CD4-positive, alpha-beta T cell treated with Interleukin-4 for 1 hour (primary cell): ENCODE measurements at places on chromosomes 16 and 17.
A peak's percentile ranks its signal among the peaks of the same experiment; 100 is the strongest.

- no peak for DNase-seq
Measured at GRCh38 chr16:51072591-51072990, 78.5 kb downstream of the SALL1 start.

DNA sequence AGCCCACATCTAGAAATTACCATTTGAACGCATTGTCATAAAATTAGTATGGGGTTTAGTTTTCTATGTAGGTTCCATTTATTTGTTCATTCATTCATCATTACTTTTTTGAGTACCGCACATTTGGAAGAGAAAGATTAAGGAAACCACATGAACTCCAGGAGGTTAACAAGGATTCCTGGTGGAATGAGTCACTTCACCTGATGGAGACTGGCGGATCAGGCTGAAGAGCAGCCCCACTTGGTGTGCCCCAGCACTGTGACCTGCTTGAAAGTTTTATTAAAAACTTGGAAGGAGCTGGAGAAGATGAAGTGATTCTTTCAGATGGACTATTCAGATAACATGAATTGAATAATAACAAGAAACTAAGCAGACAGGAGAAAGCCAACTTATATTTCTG is 293.6 kb upstream of the CDH11 start:
- no peak for DNase-seq

GRCh38 chr16:86517652-86518258 is 7.4 kb downstream of the FOXF1 start:
- DNase-seq, result no peak

DNA sequence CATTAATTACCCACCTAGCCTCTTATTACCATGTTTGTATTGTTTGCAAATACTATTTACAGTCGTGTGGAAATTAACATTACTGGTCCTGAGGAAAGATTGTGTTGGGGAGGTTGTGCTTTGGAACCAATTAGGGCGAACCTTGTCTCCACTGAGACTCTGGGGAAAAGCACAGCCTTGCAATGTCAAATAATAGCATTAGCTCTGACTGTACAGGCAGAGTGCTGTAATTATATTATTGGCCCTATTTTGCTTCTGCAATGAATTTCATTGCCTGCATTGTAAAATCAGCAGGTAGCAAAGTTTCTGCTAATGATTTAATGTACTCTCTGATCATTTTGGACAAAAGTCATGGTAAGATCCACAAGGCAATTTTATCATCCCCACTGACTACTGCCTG is 97.0 kb downstream of the WWOX start:
- DNase-seq, result no peak

- DNase-seq, result peak; percentile 54
Measured at GRCh38 chr17:42050393-42051012, at the start of gene C17orf113. Gene C17orf113, minus strand, starts transcription at chr17:42050601. Its CDS starts 7,225 bp downstream, at chr17:42043376.

GRCh38 chr17:81641825-81642489 is 5.0 kb downstream of the TSPAN10 start:
- DNase-seq, result no peak

DNA sequence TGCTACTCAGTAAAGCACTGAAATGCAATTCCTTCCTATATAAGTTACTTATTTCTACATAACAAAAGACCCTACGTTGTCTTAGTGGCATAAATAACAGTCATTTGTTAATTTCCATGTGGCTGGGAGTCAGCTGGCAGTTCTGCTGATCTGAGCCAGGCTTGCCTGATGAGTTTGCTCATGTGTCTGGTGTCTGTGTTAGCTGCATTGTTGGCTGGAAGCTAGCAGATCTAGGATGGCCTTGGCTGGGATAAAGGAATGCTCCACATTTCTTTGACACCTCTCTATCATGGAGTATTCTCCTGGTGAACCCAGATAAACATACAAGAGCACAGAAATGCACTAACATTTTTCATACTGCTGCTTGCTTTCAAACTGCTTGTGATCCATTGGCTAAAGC is 264.4 kb upstream of the MON1B start:
- DNase-seq, result no peak

- no peak for DNase-seq
Measured at GRCh38 chr17:47730681-47731080, 2.4 kb upstream of the TBX21 start.

- DNase-seq, result no peak
Measured at GRCh38 chr16:69663846-69664245, 62.5 kb downstream of the NQO1 start.

GRCh38 chr17:73555199-73555960 is 88.9 kb downstream of the SDK2 start:
- DNase-seq, result no peak

- DNase-seq, result no peak
Measured at GRCh38 chr17:35548978-35549377, 11.5 kb upstream of the SLFN12L start.

GRCh38 chr17:5513628-5514027 is 27.3 kb downstream of the MIS12 start:
- DNase-seq, result no peak

DNA sequence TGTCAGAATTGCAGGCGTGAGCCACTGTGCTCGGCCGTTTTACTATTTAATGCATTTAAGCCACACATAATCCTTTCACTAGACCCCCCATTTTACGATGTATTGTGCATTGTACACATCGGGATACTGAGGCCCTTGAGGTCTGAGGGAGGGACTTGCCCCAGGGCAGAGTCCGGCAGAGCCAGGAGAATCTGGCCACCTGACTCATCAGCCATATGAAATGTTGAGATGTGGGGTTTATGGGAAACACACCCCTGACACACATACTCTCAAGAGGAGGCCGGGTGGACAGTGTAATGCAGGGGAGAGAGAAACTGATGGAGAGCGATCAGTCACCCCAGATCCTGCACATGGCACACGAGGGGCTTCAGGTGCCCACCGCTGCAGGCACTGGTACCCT is 196.6 kb downstream of the ZNF423 start:
- no peak for DNase-seq

DNA sequence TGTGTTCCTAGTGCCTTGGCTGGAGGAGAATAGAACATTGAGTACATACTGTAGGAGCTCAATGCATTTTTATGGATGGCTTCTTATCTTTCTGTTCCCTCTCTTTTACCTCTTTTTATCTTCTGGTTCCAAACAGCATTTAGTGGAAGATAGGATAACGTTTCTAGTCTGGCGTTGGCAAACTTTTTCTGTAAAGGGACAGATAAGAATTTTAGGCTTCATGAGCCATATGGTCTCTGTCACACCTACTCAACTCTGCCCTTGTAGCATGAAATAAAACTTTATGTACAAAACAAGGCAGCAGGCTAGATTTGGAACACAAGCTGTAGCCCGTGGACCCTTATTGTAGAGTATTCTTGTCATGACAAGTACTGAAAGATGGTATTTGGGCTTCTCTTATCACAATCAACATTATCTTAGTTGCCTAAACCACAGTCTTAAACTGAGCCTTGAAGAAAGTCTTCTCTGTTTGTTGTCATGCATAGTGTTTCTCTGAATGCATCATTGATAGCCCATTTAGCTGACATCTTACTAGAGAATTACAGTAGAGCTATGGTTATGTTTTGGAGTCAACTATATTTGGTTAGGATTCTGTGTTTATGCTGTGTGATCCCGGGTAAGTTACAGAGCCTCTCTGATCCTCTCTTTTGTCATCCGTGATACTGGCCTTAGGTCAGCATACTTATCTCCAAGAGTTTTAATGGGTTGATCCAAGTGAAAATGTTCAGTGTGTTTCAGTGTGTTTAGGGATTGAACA is 80.2 kb downstream of the HS3ST4 start:
- no peak for DNase-seq

- DNase-seq, result no peak
Measured at GRCh38 chr17:74240618-74241205, 27.3 kb downstream of the TTYH2 start.

GRCh38 chr16:88903267-88903666 is 36.8 kb upstream of the PABPN1L start:
- no peak for DNase-seq

DNA sequence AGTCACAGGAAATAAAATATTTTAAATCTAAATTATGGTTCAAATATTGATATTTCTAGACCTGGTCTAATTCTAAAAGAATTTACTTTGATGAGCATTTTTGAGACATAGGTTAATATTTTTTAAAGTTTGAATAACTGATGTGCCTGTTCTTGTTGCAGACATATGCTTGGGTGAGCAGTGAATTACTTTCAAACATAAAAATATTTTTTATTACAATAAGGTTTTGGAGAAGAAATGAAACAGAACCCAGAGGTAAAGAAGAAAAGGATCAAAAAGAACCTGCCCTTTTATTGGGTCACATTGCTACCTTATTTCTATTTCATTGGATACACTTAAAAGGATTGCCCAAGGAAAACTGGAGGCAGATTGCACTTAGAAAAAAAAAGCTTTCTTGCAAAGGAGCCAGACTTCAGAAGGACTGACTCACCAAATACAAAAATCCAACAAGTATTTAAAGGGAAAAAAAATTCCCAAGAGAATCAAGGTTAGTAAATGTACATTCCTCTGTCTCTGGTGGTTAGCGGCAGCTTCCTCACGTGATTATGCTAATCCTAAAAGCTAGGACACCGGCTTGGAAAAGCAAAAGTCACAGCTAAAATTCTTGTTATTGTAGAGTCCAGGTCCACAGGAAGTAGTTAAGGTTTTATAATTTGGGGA is 18.5 kb downstream of the ENPP7 start:
- DNase-seq, result no peak

GRCh38 chr16:85750827-85751697 is at the start of gene C16orf74:
Gene C16orf74, minus strand, starts transcription at chr16:85751096. Its CDS starts 15,879 bp downstream, at chr16:85735217.
- DNase-seq, result no peak

- DNase-seq, result no peak
Measured at GRCh38 chr17:50961282-50962220, 95.4 kb upstream of the TOB1 start.

GRCh38 chr17:48244121-48244711 is 136.7 kb downstream of the SNX11 start:
- DNase-seq, result no peak

GRCh38 chr17:44002141-44002848 is 2.1 kb upstream of the NAGS start:
- no peak for DNase-seq

DNA sequence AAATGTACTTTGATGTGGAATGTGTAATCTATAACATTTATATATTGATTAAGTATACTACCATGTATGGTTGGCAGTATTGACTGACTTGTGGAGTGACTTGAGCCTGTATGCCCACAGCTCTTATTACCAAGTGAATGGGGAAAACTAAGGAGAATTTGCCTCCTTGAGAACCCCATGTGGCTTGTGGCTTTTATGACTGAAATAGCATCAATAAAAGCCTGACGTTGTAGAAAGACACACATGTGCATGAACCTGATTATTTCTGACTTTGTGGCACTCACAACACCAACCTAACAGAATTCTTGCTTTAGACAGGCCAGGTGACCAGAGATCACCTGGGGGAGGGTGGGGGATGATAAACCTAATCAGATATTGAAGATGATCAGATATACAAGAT is 2.1 kb upstream of the LRRC75A start:
- no peak for DNase-seq

- DNase-seq, result no peak
Measured at GRCh38 chr17:59893676-59894100, 767 bp downstream of the RPS6KB1 start.

DNA sequence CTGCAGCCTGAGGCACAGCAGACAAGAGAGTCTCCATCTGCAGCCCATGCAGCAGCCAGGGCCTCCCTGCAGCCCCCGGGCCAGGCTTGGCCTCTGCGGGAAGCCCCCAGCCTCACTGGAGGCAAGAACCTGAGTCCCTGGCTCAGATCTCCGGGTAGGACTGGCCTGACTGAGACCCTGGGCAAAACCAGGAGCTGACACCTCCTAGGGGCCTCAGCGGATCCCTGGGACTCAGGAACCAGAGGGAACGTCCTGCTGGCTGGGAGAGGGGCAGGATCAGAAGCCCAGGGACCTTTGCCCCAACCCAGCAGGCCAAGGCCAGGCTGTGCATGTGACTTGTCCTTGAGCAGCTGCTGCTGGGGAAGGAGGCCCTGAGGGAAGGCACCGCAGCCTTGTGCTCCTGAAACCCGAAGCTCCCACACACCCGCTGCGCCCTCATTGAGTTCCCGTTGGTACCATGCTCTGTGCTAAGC is 1.7 kb upstream of the PRSS21 start:
- no peak for DNase-seq

GRCh38 chr16:61730997-61731396 is 305.2 kb downstream of the CDH8 start:
- DNase-seq, result no peak

GRCh38 chr17:21381076-21381706 is 5.0 kb downstream of the KCNJ12 start:
- no peak for DNase-seq

DNA sequence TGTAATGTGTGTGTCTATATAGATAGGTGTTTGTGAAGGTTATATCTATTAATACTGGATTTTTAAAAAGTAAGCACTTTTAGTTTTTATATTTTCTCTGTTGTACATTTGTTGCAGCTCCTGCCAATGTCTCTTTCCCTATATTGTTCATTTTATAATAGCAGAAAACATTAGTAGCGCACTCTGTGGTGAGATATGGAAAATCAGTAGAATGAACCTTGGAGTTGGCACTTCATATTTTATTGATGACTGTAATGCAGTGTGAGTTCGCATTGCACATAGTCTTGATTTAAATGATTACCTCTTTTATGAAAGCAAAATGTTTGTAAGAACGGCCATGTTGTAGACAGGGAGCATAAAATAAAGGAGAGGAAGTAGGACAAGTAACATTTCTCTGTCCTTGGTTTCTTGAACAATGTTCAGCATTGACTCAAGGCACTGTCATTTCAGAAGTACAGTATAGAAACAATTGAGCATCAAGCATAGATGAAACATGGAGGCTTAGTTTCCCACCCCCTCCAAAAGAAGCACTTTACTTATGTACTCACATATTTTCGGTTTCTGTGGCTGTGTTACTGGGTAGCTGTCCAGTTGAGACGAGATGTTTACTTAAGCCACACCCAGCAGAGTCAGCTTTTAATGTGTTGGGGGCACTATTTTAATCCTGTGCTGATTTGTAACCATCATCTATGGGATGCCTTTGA is 74.0 kb downstream of the TANC2 start:
- DNase-seq, result no peak

DNA sequence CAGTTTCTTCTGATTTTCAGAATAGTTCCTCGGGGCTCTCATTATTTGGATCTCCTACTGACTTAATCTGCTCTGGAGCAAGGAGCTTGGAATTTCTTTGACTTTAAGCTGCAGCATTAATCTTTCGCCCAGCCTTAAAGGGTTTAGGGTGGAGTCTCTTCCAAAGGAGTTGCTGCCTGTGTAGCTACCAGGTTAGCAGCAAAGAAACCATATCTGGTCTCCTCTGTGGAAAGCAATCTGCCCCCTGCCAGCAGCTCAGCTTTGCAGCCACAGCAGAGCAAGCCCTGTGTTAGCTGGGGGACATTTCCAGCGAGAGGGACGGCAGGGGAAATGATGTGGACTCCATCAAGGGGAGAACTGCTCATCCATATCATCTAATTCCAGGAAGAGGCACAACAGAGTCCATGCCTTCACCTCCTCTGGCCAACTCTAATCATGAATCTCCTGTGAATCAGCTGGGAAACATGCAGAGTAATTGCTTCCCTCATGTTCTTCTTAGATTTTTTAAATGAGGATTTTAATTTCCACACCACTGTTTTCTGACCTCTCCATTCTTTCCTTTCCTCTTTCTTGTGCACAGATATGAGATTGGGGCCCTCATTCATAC is 827.6 kb upstream of the CA10 start:
- DNase-seq, result no peak
